Cortex of kidney (tissue), 1 donor: ENCODE measurements at places on chromosomes 1 and 21.

- DNase-seq, result no peak
Measured at GRCh38 chr1:245512181-245512888, 357.6 kb downstream of the KIF26B start.

- no peak for DNase-seq
Measured at GRCh38 chr1:160371346-160371631, 4.4 kb downstream of the NHLH1 start.

DNA sequence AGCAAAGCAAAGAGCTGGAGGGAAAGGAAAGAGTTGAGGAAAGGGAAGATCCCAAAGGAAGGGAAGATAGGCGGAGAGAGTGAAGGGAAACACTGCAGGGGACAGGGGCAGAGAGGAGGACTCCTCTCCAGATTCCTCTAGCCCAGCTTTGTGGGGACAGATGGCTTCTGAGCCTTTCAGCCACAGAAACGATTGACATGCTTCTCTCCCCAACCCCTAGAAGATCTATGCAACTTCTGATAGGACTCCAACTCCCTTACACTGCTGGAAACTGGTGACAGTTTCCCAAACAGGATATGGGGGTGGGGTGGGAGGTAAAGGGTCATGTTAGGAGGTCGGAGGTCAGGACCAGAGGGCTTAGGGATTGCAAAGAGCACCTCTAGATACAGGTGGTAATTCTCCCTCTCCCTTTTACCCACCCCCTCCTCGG, 6.5 kb downstream of the MEX3A start:
- DNase-seq, result no peak

- DNase-seq, result no peak
Measured at GRCh38 chr1:248631354-248632008, 3.4 kb downstream of the OR2T11 start.

DNA sequence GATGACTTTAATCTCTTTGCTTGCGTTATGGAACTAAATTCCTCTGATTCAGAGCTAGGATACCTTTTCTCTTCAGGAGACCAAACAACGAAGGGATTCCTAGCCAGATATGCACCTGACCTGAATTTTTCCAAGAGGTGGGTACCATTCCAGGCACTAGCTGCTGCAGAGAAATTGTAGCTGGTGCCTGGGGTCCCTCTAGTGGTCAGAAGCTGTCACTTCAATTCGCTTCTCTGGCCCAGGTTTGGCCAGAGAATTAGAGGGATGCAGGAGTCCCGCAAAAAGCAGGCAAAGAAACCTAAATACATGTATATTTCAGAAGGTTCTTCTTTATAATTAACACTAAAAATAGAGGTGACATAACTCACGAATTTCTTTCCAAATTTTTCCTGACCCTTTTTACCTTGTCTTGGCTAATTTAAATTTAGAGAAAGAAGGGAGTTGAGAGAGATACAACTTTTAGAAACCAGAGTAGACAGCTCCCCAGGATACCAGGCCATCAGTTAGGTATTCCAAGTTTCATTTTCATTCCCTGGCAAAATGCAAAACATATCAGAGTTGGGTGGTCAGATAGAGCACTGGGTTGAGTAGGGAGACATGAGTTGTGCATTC, 9.6 kb downstream of the ACKR1 start:
- DNase-seq, result no peak

DNA sequence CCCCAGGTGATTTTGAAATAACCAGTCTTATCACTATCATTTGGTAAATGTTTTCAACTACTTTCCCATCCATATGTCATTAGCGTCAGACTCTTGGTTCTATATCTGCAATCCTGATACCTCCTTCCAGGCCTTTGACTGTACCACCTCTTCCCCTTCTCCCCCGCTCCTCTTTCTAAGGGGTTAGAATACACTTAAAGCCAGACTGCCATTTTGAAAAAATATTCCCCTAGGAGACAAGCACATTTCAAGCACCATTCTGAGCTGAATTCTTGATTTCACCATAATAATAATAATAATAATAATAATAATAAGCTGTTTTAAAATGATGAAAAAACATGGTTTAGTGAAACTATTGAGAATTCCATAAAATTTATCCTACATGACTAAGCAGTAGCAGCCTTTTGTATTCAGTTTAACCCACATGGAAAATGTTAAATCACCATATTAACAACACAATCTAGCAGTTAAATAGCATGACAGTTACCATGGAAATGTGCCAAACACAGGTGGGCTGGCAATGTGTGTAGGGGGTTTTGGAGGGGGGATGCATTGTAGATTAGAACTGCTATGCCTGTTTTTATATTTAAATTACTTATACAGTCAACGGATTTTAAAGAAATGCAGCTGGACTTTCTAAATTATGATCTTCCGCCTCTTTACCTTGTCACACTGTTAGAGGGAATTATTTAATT, 480.2 kb upstream of the DEPDC1 start:
- no peak for DNase-seq
